ENCODE measurements at places on chromosomes 13 and 19.
A peak's percentile ranks its signal among the peaks of the same experiment; 100 is the strongest.

GRCh38 chr19:1992759-1993260, 22.7 kb downstream of the BTBD2 start:
- no peak for DNase-seq

- no peak for DNase-seq
Measured at GRCh38 chr13:22505489-22505888, 675.3 kb upstream of the SGCG start.

DNA sequence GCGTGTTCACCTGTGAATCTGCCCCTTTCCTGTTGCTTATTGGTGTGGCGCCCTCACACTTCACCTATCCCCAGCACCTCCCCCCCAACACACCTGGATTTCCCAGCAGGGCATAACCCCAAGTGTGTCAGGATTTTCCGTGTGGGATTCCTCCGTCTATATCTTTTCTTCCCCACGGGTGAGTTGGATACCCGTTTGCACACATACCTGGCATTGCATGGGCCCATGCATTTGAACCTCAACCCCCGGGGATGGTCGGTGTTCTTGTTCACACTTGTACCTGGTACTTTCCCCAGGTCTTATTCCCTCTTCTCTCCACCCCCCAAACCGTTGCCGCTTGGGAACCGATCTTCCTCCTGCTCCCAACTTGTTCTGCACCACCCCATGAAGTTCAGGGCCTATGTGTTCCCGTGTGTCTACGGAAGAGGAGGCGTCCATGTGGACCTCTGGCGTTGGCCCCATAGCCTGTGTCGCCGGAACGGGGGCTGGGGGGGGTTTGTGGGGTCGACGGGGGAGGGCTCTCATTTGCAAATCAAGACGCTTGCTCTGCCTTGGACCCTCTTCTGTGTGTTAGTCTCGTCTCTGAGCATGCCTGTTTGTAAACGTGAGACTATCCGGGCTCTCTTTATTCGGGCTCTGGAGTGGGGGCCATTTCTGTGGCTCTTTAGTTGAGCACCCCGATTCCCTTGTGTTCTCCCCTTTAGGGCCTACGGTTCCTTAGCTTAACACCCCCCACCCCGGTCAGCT, 1.7 kb downstream of the PRR12 start:
- peak; percentile 38 for DNase-seq

- no peak for DNase-seq
Measured at GRCh38 chr13:32878163-32878562, 138.1 kb upstream of the KL start.

GRCh38 chr13:95552208-95552538, 347 bp upstream of the CLDN10 start:
- DNase-seq: no peak

- no peak for DNase-seq
Measured at GRCh38 chr13:113746671-113747070, 12.4 kb upstream of the TMEM255B start.

GRCh38 chr19:39328046-39328705, 7.5 kb upstream of the LRFN1 start:
- DNase-seq: peak; percentile 82

GRCh38 chr19:3547767-3548282, 8.9 kb downstream of the TEKTIP1 start:
- DNase-seq: no peak

DNA sequence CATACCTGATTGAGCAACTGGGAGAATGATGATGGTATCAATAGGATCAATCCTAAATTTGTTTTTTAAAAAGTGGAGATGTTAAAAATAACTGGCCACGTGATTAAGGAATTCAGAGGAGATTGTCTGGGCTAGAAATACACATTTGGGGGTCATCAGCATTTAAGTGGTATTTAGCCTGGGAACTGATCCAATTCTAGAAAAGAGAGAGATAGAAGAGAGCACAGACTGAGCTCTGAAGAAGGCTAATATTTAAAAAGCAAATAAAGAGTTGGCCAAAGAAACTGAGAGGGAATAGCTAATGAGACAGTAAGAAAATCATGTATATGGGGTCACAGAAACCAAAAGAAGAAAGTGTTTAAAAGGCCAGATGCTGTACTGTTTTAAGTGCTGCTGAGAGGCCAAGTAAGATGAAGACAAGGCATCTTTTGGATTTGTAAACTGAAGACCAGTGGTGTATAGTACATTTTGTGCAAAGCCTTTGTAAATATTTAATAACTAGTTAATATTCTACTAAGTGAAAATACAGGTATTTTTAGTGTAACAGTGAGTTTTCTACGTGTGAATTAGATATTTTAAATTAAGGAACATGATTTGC, 40.2 kb downstream of the UBL3 start:
- DNase-seq: no peak

DNA sequence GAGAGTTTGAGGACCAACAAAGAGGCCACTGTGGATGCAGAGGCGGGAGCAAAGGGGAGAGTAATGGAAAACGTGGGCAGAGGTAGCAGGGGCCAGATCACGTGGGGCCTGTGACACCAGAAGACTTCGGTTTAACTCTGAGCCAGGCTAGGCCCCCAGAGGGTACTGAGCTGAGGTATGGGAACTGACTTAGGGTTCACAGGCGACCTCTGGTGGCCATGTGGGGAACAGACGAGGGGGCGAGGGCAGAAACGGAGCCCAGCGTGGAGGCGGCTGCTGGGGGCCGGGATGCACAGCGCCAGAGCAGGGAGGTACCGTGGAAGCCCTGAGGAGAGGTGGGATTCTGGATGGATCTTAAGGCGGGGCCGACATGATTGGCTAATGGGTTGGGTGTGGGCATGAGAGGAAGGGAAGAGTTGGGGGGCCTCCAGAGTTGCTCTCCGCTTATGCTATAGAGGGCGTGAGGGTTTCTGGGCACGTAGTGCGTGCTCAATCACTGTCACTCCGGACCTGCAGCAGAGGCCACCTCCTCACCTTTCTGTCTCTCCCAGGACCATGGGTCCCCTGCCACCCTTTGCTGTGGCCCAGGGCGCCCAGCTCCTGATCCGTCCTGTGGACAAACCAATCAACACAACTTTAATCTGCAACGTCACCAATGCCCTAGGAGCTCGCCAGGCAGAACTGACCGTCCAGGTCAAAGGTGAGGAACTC, 13.7 kb downstream of the PVR start:
- peak; percentile 85 for DNase-seq

- no peak for DNase-seq
Measured at GRCh38 chr13:34901572-34901971, 40.5 kb upstream of the NBEA start.

DNA sequence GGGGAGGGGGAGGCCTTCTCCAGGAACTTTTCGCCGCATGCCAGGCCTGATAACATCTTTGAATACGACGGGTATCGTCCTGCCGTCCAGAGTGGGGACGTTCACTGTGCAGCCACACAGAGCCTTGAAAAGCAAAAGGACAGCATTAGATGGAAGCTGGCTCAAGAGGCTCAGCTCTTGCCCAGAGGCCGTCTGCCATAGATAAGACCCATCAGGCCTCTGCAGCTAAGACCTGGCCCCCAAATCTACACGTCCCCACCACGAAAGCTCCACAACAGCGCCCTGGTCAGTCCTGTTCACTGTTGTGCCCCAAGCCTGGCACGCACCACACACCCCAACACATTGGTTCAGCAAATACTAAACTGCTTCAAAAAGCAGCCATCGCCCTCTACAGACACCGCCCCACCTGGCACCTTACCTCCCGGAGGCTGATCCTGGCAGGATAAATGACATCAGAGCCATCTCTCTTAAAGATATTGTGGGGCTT, 2.1 kb downstream of the DNAJB1 start:
- DNase-seq: no peak

- no peak for DNase-seq
Measured at GRCh38 chr19:5231857-5232678, 108.5 kb downstream of the PTPRS start.

GRCh38 chr19:50178859-50179537, 15.9 kb upstream of the IZUMO2 start:
- no peak for DNase-seq

GRCh38 chr13:111562716-111563115, 242.3 kb downstream of the TEX29 start:
- no peak for DNase-seq

DNA sequence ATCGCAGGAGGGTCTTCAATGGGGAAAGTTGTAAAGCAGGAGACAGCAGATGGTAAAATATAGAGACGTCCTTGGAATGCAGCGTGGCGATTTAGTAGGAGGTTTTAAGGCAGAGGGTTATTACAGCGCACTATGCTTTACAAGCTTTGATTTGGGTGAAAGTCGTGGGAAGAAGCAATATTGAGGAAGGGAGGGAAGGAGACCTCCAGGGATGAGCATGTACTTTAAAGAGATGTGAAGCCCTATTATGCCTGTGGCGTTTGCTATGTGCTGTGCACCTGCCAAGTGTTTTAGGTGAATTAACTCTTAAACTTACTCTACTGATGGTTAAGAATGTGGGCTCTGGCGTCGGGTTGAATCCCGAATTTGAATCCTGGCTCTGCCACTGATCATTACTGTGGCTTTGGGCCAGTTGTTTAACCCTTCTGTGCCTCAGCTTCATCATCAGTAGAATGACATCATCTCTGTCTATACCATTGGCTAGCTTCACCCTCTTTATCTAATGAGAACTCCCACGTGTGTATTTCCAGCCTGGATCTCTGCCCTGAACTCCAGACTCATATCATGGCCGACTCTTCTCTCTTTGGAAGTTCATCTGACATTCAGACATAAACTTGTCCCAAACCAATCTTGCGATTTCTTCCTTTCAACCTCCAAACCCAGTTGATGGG, 583 bp downstream of the CCDC61 start:
- no peak for DNase-seq

GRCh38 chr19:46635920-46636761, at the start of gene GNG8:
TSS of gene GNG8 (minus strand) at chr19:46636202. CDS start at chr19:46634682, 1,520 bp downstream.
- peak; percentile 54 for DNase-seq

GRCh38 chr19:46919324-46919723, 58.5 kb downstream of the ARHGAP35 start:
- DNase-seq: no peak

- no peak for DNase-seq
Measured at GRCh38 chr19:7550987-7551761, 15.7 kb downstream of the PNPLA6 start.

GRCh38 chr13:97896446-97896845, 57.0 kb upstream of the IPO5 start:
- no peak for DNase-seq

All from naive thymus-derived CD8-positive, alpha-beta T cell (primary cell).